ENCODE measurements at places on chromosomes 4 and X. TPM values are rescaled to one million over a fixed set of nuclear protein-coding genes. Genes with fewer than 3 reads are reported as not detected.

GRCh38 chr4:6199422-6199921 lies 877 bp downstream of the JAKMIP1 start:
- DNase-seq = no peak

DNA sequence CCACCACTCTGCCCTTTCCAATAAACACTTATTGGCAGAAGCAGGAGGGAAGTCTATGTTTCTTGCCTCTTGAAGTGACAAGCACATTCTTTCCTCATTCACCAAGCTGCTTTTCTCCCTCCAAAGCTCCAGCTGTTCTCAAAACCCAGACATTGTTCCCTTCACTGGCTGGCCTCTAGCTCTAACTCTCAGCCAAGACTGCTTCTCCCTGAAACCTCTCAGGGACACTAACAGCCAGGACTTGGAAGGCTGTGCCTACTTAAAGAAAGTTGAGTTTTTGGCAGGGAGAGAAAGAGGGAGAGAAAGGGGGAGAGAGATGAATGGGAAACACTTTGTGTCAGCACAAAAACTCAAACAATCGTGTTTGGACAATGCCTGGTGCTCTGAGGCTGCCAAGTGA lies 99.5 kb downstream of the COX18 start:
- DNase-seq = no peak

GRCh38 chrX:9912351-9913145 lies 54.6 kb upstream of the CLDN34 start:
- DNase-seq = no peak

DNA sequence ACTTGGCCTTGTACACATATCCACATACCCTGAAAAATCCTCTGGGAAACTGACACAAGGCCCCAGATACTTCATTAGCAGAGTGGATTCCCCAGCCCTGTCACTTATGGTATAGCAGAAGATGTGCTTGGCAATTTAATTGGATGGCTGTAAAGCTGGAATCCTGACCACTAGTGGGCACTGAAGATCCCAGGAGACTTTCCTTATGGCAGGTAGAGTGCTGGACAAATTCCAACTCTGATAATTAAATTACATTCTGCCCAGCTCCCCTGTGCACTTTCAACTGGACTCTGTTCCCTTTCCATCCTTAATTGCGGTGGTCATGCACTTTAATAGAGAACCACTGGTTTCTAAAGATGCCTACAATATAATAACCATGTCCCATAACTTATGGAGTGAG lies 119.8 kb downstream of the DCK start:
- DNase-seq = peak; percentile 22

GRCh38 chrX:150546711-150547153 lies 21.7 kb upstream of the MTM1 start:
- no peak for DNase-seq

- no peak for DNase-seq
Measured at GRCh38 chrX:24682739-24683432, 10.8 kb upstream of the POLA1 start.

DNA sequence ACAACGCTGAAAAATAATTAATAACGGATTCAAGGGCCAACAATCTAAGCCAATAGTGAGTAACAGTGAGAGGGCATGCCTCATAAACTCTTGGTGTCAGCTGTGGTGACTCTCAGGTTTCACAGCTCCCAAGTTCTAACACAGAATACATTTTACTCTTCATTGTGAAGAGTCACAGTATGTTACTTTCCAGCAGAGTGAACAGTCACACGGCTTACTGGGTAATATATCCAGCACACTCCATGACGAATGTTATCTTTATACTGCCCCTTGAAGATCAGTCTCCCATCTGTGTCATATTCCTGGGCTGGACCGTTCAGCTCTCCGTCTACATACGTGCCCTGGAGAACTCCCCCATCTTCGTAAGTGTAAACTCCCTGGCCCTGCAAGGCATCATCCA lies 23.1 kb downstream of the SETD7 start:
- DNase-seq = no peak

- DNase-seq = no peak
Measured at GRCh38 chr4:143506031-143506430, 7.5 kb upstream of the SMARCA5 start.

- DNase-seq = no peak
Measured at GRCh38 chr4:72712997-72713396, 144.0 kb upstream of the ADAMTS3 start.

GRCh38 chrX:19616959-19617358 lies 101.7 kb upstream of the MAP3K15 start:
- DNase-seq = no peak

GRCh38 chrX:137562096-137562495 lies 3.8 kb upstream of the ZIC3 start:
- DNase-seq = no peak

DNA sequence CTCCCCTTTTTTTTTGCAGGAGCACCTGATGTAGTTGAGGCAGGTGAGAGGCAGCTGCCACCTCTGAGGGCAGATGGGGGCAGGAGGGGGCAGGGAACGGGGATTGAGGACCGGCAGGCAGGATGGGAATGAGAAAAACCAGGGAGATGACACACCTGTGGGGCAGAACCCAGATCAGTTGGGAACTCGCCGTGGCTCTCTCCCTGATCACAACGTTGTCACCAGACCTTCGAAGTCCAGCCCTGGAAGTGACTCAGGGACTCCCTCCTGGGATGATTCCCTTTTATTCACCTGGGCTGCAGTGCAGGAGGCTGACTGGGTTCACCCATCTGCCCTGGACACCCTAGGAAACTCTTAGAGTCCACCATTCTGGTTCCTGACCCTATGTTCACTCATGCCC lies 127.2 kb downstream of the MXRA5 start:
- DNase-seq = no peak

GRCh38 chr4:111720866-111721265 lies 424.4 kb upstream of the FAM241A start:
- no peak for DNase-seq

DNA sequence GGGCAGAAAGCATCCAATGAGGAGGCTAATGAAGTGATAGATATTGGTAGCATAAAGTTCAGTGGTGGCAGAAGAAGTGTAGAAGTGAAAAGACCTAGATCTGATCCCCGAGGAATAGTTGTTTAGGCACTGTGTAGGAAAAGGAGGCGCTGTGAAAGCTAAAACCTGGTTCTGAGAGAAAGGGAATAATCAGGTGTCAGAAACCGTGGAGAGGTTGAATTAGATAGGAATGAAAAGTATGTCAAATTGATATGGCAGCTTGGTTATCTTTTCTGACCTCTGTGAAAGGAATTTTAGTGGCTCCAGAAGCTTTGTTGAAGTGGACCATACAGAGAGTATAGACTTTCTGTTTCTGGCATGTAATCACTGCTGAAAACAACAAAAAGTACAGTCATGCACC lies 30.8 kb upstream of the CCDC160 start:
- DNase-seq = no peak

GRCh38 chrX:95760356-95760755 lies 924.3 kb upstream of the DIAPH2 start:
- no peak for DNase-seq

DNA sequence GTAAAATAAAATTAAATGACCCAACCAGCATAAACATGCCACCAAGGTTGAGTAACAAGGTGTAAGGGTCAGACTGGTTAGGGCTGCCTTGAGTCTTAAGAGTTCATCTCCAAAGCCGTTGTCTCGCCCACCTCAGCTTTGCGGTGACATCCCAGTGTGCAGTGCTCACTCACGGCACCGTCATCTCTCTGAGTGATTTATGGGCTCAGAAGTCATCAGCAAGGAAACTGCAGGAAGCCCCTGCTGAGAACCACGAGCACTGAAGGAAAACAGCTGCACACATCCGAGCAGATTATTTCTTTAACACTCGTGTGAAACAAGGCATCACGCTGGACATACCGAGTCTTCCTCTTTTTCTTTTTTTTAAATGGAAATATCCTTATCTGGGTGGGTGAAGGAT lies 411.1 kb downstream of the TRIML1 start:
- no peak for DNase-seq

DNA sequence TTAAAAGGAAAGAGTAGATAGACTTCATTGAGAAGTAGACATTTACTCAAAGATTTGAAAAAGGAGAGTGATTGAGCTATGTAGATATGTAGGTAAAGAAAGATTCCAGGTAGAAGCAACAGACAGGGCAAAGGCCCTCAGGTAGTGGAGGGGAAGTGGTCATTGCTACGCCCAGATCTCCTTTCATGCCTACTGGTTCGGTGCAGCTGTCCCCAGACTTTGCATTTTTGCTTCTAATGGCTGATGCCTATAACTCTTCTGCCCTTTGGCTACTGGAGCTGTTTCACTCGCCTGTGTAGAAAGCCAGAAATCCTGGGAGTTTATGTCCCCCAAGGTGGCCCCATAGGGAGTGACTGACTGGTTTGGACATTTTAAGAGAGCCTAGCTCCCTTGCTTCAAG lies 16.9 kb upstream of the ARMCX2 start:
- DNase-seq = no peak

- no peak for DNase-seq
Measured at GRCh38 chr4:182649698-182650477, 267.3 kb downstream of the DCTD start.

The ASB11 gene
- not detected for total RNA-seq

The VCX2 gene
- total RNA-seq = not detected

The HOPX gene
- 0.24 TPM for total RNA-seq

The ARHGAP4 gene
- 81.8 TPM for total RNA-seq

The MAGEC2 gene
- 57.4 TPM for total RNA-seq

The GCNA gene
- total RNA-seq = 0.47 TPM

The SATL1 gene
- total RNA-seq = not detected

The LEF1 gene
- 35.4 TPM for total RNA-seq

The EXOC1 gene
- total RNA-seq = 26.2 TPM

The SYTL4 gene
- total RNA-seq = 0.87 TPM
